ENCODE measurements at places on chromosomes 2 and 18. TPM values are rescaled to one million over a fixed set of nuclear protein-coding genes. Genes with fewer than 3 reads are reported as not detected.

MRO gene
- 0.36 TPM for total RNA-seq

GAD1 gene
- 0.79 TPM for total RNA-seq

ACTR3 gene
- total RNA-seq, result 275 TPM

ZAP70 gene
- total RNA-seq, result not detected

COL4A3 gene
- 0.45 TPM for total RNA-seq

All from A549 treated with DMSO at 1 μM for 4 hours (cell line).